T-helper 1 cell (primary cell): ENCODE measurements at places on chromosomes 6 and 20.

DNA sequence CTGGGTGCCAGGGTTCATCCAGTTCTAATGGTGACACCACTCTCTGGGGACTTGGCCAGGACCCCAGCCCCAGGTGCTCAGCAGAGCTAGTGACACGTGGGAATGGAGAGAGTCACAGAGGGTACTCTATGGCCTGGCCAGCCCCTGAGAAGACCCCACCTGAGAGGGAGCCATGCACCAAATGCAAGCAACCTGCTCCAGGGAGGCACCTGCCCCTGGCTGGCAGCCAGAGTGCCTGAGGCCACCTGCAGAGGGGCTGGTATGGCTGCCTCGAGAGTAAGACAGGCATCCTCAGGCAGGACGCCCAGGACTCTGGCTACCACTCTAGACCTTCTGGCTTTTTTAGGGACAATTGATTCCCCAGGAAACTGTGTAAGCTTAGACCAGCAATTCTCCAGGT lies 38.6 kb upstream of the CST7 start:
- DNase-seq: no peak

- no peak for DNase-seq
Observed at GRCh38 chr6:7785243-7786035, 59.5 kb downstream of the BMP6 start.

DNA sequence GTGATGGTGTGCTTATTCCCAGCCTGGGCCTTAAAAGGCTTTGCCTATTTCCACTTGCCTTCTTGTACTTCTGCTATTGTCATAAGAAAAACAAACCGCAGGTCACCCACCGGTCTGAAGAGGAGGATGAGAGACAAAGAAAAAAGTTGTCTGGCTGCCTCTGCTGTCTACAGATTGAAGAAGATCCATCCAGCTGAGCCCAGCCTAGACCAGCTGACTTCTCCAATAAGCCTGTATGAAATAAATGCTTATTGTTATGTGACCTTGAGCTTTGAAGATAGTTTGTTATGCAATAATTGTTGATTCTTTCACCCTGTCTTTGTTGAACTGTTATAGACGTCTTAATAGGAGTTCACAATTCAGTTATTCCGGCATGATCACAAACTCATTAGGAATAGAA lies 223.8 kb upstream of the PRSS16 start:
- DNase-seq: no peak

- DNase-seq: no peak
Observed at GRCh38 chr6:21601932-21602390, 8.4 kb downstream of the SOX4 start.

- DNase-seq: no peak
Observed at GRCh38 chr6:157276134-157276532, 47.2 kb downstream of the TMEM242 start.

GRCh38 chr20:41161886-41162285 lies 24.5 kb downstream of the PLCG1 start:
- DNase-seq: no peak

GRCh38 chr6:127879685-127880084 lies 21.2 kb downstream of the THEMIS start:
- DNase-seq: no peak

DNA sequence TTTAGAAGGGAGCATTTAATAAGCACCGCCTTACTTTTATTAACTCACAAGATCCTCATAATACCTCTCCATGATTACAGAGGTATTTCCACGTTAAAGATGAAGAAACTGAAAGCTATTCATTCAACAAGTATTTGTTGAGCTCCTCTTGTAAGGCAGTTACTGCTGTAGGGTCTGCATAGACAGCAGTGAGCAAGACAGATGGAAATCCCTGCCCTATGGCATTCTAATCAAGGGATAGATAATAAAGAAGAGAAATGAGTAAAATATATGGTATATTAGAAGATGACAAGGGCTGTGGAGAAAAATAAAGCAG lies 77.8 kb upstream of the CTNNBL1 start:
- DNase-seq: no peak

GRCh38 chr20:57615445-57615811 lies 4.8 kb downstream of the ZBP1 start:
- DNase-seq: no peak

- no peak for DNase-seq
Observed at GRCh38 chr6:155284775-155285174, 21.0 kb downstream of the CLDN20 start.

- no peak for DNase-seq
Observed at GRCh38 chr6:85482206-85482904, 32.5 kb downstream of the NT5E start.

GRCh38 chr6:166031275-166031674 lies 136.4 kb downstream of the TBXT start:
- DNase-seq: no peak

DNA sequence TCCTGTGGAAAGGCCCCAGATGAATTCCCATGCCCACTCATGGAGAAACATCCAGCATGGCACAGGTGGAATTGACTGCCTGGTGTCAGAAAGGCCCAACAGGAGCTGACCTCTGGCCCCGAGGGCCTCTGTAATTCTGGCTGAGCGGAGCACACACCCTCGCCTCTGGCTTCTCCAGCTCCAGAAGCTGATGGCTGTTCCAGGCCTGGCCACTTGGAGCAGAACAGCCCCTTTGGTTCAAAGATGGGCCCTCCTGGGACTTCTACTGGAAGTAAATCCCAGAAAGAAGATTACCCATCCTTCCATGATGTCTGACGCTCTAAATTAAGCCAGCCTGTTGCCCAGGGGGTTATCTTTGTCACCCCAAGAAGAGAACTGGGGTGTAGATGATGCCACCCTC lies 275.1 kb upstream of the CDH4 start:
- no peak for DNase-seq

DNA sequence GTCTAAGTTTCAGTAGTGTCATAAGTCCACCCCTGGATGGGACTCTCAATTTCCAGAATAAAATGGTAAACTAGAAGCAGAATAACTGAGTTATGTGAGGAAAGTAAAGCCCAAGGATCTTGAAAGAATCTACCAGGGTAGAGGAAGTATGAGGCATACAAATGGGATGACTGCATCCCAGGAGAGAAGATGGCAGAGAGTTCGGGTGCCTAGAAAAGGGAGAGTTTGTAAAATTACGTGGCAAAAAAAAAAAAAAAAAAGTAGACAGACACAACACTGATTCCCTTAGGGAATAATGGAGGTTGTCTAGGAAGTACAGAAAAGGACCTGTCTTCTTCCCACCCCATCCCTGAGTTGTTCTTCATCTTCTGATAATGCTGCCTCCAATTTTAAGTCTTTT lies 3.4 kb downstream of the GABBR1 start:
- DNase-seq: no peak

DNA sequence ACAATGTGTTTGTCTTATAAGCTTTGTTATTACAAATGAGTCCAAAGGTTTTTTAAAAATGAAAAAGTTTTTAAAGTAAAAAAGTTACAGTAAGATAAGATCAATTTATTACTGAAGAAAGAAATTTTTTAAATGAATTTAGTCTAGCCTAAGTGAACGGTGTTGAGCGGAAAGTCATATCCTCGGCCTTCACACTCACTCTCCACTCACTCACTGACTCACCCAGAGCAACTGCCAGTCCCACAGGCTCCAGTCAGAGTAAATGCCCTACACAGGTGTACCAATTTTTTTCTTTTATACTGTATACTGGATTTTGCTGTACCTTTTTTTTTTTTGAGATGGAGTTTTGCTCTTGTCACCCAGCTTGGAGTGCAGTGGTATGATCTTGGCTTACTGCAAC lies 42.7 kb upstream of the AGPAT4 start:
- DNase-seq: no peak

DNA sequence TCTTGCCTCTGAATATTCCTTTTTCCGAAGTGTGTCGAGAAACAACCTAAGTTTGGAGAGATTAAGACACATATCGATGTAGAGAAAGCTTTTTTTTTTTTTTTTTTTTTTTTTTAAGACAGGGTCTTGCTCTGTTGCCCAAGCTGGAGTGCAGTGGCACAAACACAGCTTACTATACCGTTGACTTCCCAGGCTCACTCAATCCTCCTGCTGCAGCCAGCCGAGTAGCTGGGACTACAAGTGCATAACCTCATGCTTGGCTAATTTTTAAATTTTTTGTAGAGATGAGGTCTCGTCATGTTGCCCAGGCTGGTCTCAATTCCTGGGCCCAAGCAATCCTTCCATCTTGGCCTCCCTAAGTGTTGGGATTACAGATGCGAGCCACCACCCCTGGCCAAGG lies 21.4 kb downstream of the SLC17A5 start:
- no peak for DNase-seq

- DNase-seq: no peak
Observed at GRCh38 chr20:31604567-31605030, 490 bp upstream of the ID1 start.

DNA sequence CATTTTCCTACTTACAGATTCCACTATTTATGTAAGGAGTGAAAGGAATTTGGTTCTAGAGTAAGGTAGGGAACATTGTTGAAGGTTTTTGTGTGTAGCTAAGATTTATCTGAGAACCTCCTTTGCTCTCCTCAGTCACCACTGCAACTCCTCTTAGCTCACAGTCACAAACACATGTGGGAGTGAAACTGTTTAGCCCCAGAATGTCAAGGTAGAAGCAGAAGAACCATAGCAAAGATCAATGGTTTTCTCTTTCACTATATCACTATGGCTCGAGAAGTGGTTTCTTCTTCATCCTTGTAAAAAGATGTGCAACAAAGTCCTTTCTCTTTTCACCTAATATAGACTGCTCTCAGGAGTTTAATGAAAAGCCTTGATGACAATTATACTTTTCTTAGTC lies 6.5 kb upstream of the DEFB112 start:
- DNase-seq: no peak

DNA sequence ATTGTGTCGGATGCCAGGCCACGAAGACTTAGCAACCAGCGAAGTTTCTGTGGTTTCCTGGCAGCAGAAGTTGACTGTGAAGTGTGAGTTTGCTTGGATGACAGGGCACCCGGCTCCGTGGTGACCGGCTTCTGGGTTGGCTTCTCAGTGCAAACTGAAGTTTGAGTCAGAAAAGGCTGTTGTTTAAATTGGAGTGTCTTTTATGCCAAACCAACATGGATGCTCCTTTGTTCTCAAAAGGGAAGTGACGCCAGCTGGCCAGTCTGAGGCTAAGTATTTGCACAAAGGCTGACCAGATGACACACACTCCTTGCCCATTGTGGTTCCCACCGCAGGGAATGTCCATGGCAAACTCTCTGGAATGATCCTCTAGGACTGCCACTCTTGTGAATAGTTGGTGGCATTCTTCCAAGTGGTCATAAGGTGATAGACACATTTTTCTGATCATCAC lies 164.8 kb upstream of the QKI start:
- DNase-seq: no peak

DNA sequence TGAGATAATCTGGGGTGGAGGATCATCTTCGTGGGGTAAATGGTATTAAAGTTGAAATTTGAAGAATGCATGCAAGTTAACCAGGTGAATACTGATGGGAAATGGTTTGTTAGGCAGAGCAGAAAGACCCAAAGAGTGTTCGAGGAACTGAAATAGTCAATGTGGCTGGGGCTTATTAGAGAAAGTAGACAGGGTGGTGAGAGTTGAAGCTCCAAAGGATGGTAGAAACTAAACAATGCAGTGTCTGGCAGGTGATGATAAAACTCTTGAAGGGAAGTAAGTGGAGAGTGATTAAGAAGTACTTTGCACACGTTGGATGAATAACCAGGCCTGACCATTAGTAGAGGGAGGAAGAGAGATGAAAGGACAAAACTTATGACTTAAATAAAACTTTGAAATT lies 39.8 kb upstream of the CENPW start:
- DNase-seq: no peak

- DNase-seq: no peak
Observed at GRCh38 chr6:71034563-71035345, 77.9 kb upstream of the B3GAT2 start.

DNA sequence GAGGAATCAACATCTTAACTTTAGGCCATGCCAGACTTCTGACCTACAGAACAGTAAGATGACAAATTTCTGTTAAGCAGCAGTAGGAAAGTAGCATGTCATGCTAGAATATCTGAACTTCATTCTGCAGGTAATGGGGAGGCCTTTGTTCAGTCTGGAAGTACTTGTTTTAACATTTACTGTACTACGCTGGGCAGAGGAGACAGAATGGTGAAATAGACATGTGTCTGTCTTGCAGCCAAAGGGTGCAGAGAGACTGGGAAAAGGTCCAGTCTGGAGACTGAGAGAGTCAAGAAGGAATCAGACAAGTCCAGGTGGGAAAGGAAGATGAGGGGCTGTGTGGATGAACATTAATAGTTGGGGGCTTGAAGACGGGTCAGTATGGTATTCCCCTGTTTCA lies 17.5 kb upstream of the ZBTB2 start:
- DNase-seq: no peak

GRCh38 chr20:48098099-48098498 lies 312.8 kb upstream of the SULF2 start:
- no peak for DNase-seq

GRCh38 chr6:116385921-116386320 lies 15.2 kb downstream of the DSE start:
- no peak for DNase-seq

DNA sequence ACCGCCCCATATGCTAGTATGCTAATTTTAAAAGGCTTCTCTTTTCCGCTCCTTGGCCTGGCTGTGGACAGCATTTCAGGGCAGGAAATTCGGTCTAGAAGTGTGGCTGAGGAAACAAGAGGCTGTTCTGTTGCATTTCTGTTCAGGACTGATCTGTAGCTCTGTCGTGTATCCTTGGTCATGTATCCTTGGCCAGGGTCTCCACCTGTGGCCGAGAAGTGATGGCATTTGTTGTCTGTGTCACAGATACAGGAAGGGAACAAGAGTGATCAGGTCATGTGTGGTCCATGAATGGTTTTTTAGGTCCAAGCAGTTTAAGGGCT lies 300.5 kb upstream of the SUPT3H start:
- no peak for DNase-seq

DNA sequence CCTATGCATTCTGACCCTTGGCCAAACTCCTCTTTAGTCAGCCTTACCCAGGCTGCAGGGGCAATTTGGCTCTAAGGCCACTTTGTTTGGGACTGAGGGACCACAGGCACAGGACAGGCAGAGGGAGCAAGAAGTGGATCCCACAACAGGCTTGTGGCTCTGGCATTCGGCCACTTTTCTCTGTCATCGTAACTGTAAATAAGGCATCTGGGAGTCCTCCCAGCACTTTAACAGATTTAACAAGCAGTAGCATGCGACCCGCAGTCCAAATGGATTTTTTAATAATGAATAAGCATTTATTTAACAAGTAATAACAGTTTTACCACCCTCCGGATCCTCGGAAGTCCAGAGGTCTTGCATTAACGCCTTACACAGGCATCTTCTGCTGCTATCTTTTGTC lies 16.1 kb upstream of the CDH22 start:
- DNase-seq: no peak

GRCh38 chr20:58168843-58169242 lies 59.6 kb downstream of the ANKRD60 start:
- DNase-seq: no peak

GRCh38 chr20:59074456-59074855 lies 31.9 kb upstream of the PRELID3B start:
- peak; percentile 42 for DNase-seq
